Activated CD8-positive, alpha-beta T cell treated with anti-CD3 and anti-CD28 coated beads, Interleukin-2, amount 10 ng/mL, durations not matched to agents 7 days and 5 days (primary cell): ENCODE measurements at places on chromosomes 12 and 14. TPM values are rescaled to one million over a fixed set of nuclear protein-coding genes. Genes with fewer than 3 reads are reported as not detected.

KRT73 gene
- total RNA-seq: 0.45 TPM

GRCh38 chr12:6827437-6827911 is 733 bp upstream of the P3H3 start:
- peak; percentile 56 for DNase-seq
- H3K27me3 ChIP-seq: peaks cover 68% of the 10 kb centered on the region
- H3K4me3 ChIP-seq: peak overlapping the region; percentile 37
- no peaks in the 10 kb centered on the region for H3K36me3 ChIP-seq
- peaks cover 24% of the 10 kb centered on the region for H3K4me1 ChIP-seq

GRCh38 chr14:22471545-22472121 is 117.4 kb downstream of the DAD1 start:
- no peak overlapping the region for H3K27ac ChIP-seq
- no peak overlapping the region for H3K4me3 ChIP-seq
- no peaks in the 10 kb centered on the region for H3K4me1 ChIP-seq
- no peaks in the 10 kb centered on the region for H3K36me3 ChIP-seq
- no peak for DNase-seq

DNA sequence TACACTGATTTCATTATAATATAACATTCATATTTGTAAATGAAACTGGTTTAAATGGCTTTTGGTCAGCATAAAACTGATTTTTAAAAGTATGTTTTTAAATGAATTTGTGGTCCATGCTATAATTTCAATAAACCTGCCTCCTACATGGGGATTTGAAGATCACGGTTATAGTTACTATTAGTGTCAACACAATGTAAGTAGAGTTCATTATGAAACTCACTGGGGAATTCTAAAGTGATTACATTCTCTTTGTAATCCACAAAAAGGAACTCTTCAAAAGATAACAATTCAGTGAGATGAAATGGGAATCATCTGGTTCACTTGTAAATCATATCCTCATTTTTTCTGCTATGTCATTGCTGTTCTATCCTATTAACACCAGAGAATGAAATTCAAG is 204.5 kb upstream of the G2E3 start:
- peaks cover 3% of the 10 kb centered on the region for H3K4me1 ChIP-seq
- H3K27me3 ChIP-seq: peaks cover 2% of the 10 kb centered on the region
- no peak overlapping the region for H3K4me3 ChIP-seq
- no peak overlapping the region for H3K27ac ChIP-seq

RHEBL1 gene
- total RNA-seq: 9.5 TPM

GRCh38 chr12:54723379-54724256 is 75.5 kb upstream of the DCD start:
- H3K36me3 ChIP-seq: no peaks in the 10 kb centered on the region
- peaks cover 20% of the 10 kb centered on the region for H3K27me3 ChIP-seq
- H3K4me1 ChIP-seq: peaks cover 10% of the 10 kb centered on the region

DNA sequence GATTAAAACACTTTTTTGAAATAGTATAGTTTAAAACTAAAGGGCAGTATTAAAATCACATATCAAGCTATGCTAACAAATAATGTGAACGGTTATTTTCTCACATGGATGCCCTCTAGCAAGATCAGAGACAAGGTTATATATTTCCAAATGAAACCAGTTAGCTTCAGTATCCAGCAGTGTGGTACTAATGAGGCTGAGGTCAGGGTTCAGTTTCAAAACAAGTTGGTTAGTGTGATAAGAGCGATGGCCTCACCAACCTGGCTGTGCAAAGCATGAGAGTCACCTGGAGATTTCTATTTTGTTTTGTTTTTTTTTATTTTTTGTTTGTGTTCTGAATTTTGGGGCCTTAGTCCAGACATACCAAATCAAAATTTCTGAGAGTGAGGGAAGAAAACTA is 352.2 kb upstream of the KITLG start:
- no peak overlapping the region for H3K27ac ChIP-seq
- H3K36me3 ChIP-seq: no peaks in the 10 kb centered on the region
- H3K4me1 ChIP-seq: no peaks in the 10 kb centered on the region
- DNase-seq: no peak
- H3K27me3 ChIP-seq: no peaks in the 10 kb centered on the region

GRCh38 chr14:85071447-85071846 is 458.5 kb upstream of the FLRT2 start:
- H3K36me3 ChIP-seq: no peaks in the 10 kb centered on the region
- H3K4me3 ChIP-seq: no peak overlapping the region
- no peaks in the 10 kb centered on the region for H3K4me1 ChIP-seq
